ENCODE measurements at places on chromosomes 1 and 21.
A peak's percentile ranks its signal among the peaks of the same experiment; 100 is the strongest.

- no peak for DNase-seq
Observed at GRCh38 chr1:2582391-2582790, 4.2 kb upstream of the PRXL2B start.

GRCh38 chr1:3987669-3988235 is 87.7 kb upstream of the C1orf174 start:
- no peak for DNase-seq

- peak; percentile 19 for DNase-seq
Observed at GRCh38 chr1:103371234-103371633, 154.3 kb upstream of the RNPC3 start.

GRCh38 chr1:232450615-232451014 is 179.3 kb downstream of the SIPA1L2 start:
- DNase-seq, result no peak

GRCh38 chr1:65344171-65344814 is 35.0 kb downstream of the DNAJC6 start:
- no peak for DNase-seq

DNA sequence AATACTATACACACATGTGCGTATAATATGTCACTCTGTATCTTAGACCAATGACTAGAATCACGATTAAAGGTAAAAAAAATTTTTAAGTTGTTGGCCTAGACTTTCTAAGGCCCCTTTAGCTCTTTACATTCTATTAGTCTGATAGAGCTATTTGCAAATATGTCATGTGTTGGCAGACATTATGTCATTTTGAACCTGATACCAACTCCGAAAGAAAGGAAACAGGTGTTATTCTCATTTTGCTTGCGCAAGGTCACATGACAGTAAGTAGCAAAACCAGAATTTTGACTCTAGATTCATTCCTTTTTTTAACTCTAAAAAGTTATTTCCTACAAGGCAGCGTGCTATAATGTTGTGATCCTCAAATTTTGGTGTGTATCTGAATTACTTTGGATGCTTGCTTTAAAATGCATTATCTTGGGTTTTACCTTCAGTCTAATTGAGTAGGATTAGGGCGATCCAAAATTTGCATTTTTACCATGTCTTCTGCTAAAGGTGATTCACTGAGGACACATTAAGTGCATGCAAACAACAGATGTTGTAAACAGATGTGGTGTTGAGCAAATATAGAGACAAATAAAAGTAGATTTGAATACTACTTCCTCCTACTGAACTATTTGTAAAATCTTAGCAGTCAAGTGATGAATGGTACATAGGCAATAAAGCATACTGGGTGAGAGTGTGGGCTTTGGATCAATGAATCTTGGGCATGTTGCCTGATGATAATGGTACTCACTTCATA is 63.5 kb upstream of the KIAA1614 start:
- no peak for DNase-seq

- no peak for DNase-seq
Observed at GRCh38 chr1:244394346-244394745, 57.4 kb downstream of the ADSS2 start.

GRCh38 chr1:199843861-199844260 is 183.6 kb upstream of the NR5A2 start:
- DNase-seq, result no peak

GRCh38 chr1:64474665-64475439 is 4.9 kb downstream of the CACHD1 start:
- no peak for DNase-seq

GRCh38 chr1:204819495-204819894 is 51.2 kb upstream of the NFASC start:
- no peak for DNase-seq

DNA sequence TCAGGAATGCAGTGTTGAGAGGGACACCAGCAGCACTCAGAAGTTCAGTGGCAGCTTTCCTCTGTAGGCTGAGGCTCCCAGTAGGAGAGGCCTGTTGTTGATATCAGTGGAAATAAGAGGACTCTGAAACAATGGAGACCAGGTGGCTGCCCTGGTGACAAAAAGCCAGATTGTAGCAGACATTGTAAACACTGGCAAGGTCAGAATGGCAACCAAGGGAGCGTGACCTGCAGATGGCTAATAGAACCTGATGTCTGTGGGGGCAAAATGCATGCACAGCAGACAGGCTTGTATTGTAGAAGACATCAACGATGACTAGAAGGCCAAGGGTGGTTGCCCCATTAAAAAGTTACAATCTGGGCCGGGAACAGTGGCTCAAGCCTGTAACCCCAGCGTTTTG is 53.1 kb upstream of the GPR37L1 start:
- DNase-seq, result no peak

DNA sequence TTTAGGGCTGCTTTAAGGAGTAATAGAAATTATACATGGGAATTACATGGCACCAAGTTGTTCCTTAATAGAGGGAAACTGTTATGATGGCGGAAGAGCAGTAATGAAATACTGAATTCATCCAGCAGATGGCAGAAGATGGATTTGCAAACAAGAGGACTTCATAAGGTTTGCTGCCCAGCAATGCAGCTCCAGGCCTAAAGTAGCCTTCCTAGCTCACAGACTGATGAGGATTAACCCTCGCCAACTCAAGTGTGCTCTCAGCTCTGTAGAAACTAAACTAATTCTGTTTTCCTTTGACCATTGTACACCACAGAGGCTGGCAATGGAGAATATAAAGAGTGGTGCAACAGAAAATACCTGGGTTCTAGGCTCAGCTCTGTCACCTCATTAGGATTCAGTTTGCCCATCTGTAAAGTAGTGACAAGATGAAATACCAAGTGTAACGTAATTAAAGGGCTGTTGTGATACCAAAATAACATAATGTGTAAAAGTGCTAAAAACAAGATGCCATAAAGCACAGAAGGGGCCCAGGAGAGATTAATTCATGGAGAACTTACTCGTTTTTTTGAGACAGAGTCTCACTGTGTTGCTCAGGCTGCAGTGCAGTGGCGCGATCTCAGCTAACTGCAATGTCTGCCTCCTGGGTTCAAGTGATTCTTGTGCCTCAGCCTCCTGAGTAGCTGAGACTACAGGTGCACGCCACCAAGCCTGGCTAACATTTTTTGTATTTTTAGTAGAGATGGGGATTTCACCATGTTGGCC is 102.4 kb upstream of the SERBP1 start:
- DNase-seq, result peak; percentile 55

DNA sequence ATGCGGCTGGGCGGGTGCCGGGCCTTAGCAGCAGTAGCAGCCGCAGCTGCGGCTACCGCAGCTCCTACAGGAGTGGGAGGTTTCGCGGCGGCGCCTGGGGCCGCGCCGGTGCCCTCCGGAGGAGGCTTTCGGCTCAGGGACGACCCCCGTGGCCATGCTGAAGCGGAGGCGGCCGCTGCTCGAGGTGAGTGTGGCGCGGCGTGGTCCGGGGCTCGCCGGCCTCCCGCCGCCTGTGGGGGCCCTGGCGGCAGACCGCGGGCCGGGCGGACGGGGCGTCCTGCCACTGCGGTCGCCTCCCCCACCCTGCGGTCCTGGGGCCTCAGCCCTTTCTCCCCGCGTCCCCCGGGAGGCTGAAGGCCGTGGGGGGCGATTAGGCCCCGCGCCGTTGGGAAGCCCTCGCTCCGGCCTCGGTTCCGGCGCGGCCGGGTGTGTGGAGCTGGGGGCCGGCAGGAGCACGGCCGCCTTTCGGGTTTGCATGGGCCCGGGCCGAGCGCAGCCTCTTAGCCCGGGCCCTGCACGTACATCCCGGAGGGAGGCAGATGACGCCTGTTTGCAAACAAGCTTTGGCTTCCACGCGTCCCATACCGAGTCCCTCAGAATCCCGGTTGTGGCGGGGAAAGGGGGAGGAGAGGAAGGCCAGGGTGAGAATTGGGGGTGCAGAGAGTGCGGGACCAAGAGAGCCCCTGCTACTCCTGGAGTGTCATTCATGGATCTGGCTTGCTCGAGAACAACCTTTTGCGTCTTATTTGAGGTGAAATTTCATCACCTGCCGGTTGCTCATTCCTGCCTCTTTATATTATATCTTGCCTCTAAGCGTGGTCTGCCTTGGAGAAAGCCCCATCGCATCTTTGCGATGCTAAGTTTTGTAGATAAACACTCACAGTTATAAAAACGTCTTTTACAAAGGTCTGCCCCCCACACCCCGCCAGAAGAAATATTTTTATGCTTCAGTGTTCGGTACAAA is 613 bp downstream of the ZFYVE9 start:
- DNase-seq, result no peak

DNA sequence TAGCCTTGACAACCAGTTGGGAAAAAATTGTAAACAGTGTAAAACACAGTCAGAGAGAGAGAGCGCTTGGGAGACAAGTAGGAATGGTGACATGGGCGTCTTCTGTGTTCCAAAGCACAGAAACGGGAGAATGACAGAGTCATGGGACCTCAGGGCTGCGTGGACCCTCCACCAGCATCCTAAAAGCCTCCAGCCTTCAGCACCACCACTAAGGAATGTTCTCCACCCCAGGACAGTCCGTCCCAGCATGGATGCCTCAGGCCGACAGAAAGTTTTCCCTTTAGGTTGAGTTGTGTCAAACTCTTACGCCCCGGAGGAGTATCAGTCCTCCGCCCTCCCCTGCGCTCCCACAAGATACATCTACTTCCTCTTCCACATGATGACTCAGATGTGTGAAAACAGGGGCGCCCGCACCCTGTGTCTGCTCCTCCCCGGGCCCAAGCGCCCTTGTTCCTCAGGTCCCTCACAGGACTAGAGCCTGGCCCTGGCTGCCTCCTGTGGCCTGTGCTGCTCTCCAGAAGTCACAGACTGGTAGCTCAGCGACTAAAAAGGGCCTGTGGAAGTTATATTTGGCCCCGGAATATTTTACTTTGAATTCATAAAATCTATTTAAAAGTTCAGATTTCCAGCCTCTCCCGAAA is 63.9 kb upstream of the EFHD2 start:
- DNase-seq, result no peak

DNA sequence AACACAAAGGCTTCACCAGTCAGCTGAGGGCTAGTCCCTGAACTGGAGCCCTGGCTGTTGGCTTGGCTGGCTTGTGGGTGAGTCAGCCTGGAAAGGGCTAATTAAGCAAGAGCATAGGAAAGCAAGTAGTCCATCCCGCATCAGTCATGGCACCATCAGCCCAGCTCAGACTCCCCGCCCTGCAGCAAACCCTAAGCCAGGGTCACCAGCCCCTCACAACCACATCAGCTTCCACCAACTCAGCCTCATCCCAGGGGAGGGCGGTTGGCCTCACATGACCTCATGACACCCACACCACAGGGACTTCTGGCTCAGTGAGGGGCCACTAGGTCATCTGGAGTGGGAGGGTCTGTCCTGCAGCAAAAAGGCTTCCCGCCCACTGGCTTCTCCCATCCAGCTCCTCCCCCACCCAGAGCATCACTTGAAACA is 7.0 kb upstream of the SPATC1L start:
- DNase-seq, result peak; percentile 10

GRCh38 chr1:110083866-110084226 is 13.4 kb upstream of the ALX3 start:
- no peak for DNase-seq

DNA sequence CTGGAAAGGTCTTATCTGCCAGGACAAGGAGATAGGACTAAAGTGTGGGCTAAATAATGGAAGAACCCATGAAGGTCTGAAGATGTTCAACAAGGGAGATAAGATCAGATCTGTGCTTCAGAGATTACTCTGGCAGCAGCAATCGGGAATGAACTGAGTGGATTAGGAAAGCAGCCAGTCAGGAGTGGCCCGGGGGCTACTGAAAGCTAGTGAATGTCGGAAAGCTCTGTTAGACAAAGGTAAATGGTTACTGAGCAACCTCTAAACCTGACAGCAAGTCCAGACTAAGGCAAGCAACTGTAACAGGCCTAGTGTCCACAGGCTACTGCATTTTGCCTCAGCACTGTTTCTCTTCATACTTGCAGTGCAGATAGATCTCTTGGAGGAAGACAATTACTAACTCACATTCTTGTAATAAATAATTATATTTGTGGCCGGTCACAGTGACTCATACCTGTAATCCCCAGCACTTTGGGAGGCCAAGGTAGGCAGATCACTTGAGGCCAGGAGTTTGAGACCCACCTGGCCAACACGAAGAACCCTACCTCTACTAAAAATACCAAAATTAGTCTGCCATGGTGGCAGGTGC is 12.5 kb downstream of the IQGAP3 start:
- DNase-seq, result no peak

- DNase-seq, result no peak
Observed at GRCh38 chr1:227734546-227734855, 601 bp downstream of the JMJD4 start.

DNA sequence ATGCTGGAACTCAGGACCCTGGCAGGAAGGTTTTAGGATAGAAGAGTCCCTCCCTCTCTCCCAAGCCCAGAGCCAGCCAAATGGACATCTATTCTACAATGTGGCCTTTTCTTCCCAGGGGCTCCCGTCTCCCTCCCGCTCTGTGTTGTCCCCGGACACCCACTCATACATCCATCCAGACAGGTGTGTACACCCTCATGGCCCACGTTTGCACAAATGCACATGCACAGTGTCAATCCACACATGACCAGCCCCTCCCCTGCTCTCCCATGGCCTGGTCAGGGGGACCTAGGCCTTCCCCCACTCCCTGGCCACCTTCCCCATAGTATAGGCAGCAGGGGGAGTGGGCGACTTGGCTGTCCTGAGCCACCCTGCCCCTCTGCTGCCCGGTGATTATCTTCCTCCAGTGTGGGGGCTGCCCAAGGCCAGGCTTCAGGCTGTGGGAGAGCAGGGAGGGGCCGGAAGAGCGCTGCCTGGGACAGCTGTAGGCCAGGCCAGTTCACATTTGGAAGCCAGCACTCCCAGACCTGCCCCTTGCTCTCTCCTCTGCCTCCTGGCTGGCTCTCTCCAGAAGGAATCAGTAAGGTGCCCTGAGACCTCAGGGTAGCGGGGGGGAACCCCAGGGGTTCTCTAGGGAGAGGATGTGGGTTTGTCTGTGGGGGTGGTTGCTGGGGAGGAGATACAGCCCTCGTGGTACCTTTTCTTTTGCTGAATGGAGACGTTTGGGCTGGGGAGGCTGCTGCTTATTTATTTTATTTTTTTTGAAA is 4.1 kb upstream of the PTPN7 start:
- no peak for DNase-seq

DNA sequence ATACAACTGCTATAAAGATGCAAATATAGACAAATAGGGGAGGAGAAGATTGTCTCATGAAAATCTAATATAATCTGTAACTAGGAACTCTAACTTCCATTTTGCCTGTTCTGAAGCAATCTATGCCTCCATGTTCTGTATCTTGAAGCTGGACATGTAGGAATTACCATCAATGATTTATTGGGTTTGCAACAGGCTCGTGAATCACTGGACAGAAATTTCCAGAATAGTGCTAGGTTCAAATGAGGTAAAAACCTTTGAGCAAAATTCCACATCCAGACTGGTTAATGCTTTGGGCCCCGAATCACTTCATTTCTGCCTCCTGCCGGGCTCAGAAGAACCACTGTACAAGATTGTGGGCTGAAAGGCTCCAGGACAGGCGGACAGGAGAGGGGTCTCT is 110.7 kb upstream of the CTTNBP2NL start:
- no peak for DNase-seq

DNA sequence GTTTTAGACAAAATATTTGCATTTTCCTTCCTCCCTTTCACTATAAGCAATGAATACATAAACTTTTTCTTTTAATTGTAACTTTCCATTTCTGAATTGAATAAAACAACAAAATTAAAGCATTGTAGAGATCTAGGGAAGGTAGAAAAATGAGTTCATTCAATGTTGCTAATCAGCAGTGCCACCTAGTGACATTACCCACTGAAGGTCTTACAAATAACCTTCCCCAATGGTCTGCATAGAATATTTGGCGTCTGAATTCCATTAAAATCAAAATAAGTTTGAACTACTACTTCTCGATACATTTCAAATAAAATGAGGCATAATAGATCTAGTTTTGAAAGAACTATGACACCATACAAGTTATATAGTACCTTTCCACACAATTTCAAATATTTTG is 19.6 kb downstream of the FH start:
- DNase-seq, result no peak
